ENCODE measurements at places on chromosomes 6 and 20.

DNA sequence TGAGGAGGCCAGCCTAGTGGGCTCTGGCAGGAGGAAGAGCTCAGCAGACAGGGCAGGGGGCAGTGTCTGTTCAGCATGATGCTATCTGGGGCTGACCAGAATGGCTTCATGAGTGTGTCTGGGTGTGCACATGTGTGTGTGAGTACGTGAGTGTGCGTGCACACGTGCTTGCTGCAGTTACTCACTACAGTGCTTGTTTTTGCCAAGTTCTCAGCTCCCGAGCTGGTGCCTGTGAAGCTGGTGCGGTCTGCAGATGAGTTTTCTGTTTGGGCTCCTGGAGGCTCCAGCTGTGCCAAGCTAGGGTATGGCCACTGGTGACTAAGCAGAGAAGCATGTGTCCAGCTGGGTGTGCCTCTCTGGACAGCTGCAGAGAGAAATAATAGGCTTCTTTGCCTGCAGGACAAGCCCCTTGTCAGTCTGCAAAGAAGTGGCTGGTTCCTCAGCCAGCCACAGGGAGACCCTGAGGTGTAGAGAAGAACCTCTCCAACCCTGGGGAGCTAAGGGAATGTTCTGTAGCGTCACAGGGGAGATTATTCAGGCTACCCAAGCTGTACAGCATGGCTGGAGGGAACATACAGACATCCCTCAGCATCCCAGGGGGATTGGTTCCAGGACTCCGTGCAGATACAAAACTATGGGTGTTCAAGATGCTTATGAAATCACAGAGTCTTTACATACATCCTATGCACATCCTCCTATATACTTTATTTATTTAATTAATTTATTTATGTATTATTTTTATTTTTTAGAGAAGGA is 40.2 kb upstream of the FAM50B start:
- no peak for DNase-seq

DNA sequence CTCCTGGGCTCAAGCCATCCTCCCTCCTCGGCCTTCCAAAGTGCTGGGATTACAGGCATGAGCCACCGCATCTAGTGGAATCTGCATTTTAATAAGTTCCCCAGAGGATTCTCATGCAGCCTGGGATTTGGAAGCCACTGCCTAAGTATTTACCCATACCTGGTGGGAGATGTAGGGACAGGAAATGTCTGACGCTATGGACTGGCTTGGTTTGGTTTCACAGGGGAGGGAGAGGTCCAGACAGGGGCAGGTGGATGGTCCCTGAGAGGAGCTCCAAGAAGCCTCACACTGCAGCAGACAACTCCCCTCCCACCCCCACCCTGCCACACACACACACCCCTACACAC is 4.4 kb downstream of the VSTM2L start:
- no peak for DNase-seq

DNA sequence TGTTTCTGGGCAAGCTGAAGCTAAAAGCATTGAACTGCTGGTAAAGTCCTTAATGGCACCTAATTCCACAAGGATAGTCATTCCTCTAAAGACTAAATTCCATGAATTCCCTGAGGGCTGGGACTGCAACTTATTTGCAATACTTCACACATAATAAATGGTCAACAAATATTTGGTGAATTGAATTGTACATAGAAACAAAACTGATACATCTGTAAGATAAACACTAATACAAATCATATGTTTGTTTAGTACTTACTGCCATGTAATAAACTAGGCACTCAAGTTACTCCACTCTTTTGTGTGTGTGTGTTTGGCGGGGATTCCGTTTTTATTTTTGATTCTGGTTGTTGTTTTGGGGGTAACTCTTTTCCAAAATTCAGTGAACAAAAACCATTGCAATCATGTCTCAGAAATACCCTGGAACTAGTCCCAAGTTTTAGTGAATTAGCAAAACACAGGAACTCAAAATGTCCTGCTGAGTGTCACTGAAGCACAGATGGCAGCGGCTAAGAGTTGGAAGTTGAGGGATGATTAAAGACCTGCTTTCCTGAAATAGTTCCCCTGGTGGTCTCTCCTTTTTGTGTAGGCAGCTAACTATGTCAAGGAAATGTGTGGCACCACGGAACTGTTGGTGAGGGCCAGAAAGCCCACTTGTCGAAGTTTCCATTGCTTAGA is 74.8 kb upstream of the SNRPB2 start:
- DNase-seq, result no peak

- no peak for DNase-seq
Measured at GRCh38 chr6:72825315-72825911, 203.5 kb downstream of the KCNQ5 start.

DNA sequence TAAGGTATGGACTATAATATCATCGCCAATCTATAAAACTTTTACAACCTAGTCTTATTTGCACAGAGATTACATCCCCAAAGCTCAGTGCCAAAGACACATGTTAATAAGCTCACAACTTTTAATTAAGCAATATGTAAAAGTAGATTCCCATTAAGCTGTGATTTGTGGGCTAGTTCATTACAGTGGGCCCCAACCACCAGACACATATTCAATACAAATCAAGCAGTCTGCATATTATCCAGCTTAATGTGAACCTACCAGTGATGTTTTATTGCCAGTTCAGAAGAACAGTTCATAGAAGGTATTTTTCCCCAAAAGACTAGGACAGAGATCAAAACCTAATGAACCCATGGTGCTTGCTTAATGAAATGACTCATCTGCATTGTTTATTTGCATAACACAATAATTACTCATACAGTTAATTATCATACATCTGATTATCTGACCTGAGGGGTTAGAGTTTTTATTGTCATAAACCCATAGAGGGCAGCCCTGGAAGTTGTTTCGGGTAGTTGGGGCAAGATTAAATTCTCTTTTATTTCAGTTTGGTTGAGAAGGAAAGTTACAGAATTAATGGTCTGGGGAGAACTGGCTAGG is 831.0 kb downstream of the TFAP2A start:
- no peak for DNase-seq

DNA sequence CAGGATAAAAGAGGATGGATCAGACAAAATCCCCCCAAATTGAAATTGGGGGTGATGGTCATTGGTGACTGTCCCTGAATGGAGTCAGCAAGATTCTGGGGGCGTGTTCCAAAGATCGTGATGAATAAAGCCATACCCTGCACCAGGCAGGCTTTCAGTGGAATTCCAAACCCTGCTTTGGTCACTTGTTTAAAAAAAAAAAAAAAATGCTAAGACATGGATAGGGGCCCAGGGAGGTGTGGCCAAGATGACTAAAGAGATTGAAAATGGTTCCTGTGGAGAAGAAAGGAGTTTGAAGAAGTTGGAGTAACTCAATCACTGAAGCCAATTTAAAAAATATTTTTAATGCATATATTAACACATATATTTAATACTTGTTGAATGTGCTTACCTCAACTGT is 161.4 kb upstream of the KCNG1 start:
- DNase-seq, result no peak

GRCh38 chr6:136524936-136525413 is 25.2 kb downstream of the MAP7 start:
- DNase-seq, result no peak

- DNase-seq, result no peak
Measured at GRCh38 chr6:64984948-64985347, 722.1 kb downstream of the EYS start.

DNA sequence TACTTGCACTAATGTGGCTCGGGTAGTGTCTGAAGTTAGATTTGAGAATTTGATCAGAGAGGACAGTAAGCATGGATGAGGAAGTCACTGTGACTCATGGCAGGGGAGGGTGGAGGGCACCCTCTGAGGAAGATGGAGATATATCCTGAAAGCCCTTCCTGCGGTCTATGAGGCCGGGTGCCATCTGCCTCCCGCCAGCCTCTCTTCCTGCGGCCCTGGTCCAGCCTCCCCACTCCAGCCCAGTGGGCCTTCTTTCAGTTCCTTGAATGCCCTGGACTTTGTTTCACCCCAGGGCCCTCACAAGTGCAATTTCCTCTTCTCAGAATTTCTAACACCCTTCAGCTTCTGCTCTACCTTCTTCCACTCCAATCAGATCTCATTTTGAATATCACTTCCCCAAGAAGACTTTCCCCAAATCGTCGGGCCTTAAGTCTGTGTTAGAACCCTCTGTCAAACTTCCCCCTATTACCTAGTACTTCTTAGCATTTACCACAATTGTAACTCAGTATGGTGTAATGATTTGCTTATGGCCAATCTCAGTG is 20.2 kb upstream of the TNFAIP3 start:
- DNase-seq, result no peak

DNA sequence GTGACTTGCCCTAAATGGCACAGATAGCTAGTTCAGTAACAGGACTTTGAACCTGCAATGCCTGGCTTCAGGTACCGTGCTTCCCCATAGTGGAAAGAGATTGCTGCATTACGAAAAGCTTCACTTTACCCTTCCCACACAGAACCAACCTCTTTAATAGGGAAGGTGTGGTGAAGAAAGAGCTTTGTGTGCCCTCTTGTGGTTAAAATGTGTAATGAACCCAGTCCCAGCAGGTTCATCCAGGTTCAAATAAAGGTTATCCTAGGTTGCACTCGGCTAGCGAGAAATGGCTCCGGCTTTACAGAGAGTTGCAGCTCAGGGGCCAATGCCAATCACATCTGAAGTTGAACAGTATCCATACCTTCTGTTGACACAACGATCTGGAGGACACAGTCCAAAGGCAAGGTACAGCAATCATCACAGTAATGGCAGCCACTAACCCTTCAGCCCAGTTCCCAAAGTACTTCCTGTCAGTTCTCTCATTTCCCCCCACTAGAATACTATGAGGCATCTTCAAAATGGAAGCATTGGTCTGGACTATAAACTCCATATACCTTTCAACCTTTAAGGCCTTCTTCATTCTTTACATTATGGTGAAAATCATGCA is 3.0 kb downstream of the DEFB115 start:
- DNase-seq, result no peak

GRCh38 chr6:147503587-147503986 is 4.9 kb upstream of the SAMD5 start:
- no peak for DNase-seq

DNA sequence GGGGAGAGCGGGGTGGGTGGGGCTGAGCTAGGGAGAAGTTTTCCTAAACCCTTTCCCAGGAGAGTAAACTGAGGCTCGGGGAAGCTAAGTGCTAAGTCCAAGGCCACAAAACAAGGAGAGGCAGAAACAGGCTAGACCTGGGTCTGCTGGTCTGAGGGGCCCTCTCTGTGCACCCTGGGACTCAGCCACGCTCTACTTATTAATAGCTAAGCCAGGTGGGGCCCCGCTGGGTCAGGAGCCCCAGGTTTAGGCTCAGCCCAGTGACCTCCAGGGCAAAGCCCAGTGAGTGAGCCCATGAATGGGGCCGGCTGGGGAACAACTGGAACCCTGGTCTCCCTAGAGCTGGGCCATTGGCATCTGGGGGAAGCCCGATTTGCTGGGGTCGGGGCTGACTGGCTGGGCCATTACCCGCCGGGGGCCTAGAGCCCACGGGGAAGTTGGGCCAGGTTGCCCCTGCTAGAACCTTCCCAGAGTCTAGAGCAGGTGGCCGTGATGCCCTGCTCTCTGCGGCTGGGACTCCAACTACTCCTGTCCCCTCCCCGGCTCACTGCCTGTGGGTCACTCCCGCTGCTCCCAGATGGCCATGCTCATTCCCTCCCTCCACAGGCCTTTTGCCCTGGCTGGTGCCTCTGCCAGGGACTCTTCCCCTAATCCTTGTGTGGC is 24.1 kb upstream of the NOL4L start:
- no peak for DNase-seq

DNA sequence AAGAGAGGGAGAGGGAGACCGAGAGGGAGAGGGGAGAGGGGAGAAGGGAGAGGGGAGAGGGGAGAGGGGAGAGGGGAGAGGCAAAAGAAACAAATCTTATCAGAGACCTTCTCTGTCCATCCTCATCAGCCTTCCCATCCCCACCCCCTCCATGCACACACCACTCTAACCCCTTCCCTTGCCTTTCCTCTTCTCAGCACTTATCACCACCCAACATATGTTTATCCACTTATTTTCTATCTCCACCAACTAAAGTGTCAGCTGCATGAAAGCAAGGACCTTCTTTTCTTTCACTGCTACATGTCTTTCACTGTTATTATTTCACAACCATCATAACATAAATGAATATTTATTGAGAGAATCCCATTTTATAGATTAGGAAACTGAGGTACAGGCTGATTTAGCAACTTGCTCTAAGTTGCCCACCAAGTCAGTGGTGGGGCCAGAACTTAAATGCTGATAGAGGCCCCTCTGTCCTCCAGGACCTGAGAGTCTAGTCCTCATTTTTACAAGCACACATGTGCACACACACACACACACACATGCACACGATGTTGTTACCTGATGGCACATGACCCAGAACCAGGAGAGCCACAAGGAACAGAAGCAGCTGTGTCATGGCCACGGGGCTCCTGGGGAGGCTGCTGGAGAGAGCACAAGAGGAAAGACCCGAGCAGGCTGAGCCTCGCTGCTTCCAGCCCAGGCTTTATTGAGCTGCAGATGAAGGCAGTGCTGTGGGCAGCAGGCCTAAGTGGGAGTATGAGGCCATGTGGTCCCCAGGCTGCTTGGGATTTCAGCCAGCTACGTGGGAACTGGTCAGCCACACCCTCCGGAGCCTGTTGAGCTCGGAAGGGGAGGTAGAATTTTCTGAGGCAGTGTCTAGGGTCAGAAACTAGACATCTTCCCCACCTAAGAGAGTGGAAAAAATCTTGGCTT is 2.3 kb downstream of the DEFB124 start:
- no peak for DNase-seq
